Tongue (tissue), 3 donors: ENCODE measurements at places on chromosomes 1 and 21. TPM values are rescaled to one million over a fixed set of nuclear protein-coding genes. Genes with fewer than 3 reads are reported as not detected.

Gene ANGPTL3
- not detected for total RNA-seq

Gene OR2AK2
- not detected for total RNA-seq

Gene ITLN2
- not detected for total RNA-seq

Gene OR2C3
- total RNA-seq: not detected

Gene KIF14
- 5.1 TPM for total RNA-seq

Gene LRRC71
- total RNA-seq: not detected
